ENCODE measurements at places on chromosomes 5 and 9.

- DNase-seq, result no peak
These were observed 51.1 kb upstream of the MIER3 start for GRCh38 chr5:57002959-57003485.

DNA sequence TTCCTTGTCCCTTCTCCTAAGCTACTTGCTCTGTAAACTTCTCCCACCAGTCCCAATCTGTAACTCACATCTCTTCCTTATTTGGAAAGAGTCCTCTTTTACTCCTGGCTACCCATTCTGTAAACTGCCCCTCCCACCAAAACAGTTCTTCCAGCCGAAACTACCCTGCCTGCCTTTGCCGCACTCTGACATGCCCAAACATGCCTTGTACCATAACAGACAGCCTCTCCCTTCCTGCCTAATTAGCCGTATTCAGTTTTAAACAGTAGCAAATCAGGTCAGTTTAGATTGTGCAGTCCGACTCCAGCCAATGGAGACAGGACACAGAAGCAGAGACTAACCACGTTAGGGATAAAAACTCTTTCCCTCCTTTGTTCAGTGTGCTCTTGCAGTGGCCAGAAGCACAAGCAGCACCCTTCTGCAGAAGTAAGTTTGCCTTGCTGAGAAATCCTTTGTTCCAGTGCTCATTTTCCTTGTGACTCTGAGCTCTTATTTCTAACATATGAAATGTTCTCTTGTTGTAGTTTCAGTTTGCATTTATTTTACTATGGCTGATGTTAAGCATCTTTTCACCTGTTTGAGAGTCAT lies 5.4 kb upstream of the GLT6D1 start:
- no peak for DNase-seq

DNA sequence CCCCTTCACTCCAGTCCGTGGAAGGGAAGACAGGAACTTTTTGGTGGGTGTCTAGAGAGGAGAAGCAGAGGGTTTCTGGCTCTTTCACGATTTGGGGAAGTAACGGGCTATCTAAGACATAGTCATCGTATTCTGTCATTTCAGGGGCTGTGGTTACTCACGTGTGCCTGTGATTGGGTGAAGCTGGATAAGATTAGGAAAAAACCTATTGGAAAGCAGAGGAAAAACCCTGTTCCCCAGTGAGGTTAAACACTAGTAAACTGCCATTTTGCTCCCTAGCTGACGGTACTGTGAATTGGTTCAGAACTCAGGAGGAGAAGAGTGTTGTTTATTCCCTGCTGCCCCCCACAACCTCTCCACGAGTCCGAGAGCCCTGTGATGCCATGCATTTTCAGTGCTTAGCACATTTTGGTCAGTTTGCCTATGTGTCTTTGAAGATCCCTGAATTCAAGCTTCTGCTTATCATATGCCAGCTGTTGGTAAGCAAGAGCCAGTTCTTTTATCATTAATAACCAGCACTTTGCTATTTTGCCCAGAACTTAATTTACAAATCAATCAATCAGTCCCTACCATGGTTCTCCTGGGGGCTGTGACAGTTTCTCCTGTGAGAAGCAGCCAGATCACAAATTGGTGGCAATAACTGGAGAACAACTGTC lies 45.1 kb upstream of the ROR2 start:
- no peak for DNase-seq

- no peak for DNase-seq
These were observed 56.3 kb upstream of the EXOC3 start for GRCh38 chr5:386432-387341.

DNA sequence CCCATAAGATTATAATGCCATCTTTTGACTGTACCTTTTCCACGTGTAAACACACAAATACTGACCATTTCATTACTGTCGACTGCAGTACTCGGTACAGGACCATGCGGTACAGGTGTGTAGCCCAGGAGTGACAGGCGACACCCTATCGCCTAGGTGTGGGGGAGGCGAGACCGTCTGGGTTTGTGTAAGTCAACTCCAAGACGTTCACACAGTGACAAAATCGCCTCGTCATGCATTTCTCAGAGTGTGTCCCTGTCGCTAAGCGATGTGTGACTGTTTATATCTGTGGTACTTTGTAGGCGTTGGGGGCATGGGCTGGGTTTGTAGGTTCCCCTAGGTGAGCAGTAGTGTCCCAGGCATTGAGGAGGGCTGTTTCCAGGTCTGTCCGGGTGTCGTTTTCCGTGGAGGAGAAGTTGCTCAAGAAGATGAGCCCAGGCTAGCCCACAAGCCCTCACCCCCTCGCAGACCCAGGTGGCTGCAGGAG lies 20.3 kb downstream of the NEK6 start:
- DNase-seq, result no peak

GRCh38 chr9:131227112-131227958 lies 49.0 kb downstream of the FAM78A start:
- DNase-seq, result no peak

All from stimulated activated CD4-positive, alpha-beta T cell treated with anti-CD3 and anti-CD28 coated beads, Interleukin-2, amount 100 ng/mL, for 48 hours (primary cell).